ENCODE measurements at places on chromosomes 3 and 15.
A peak's percentile ranks its signal among the peaks of the same experiment; 100 is the strongest.

GRCh38 chr15:76327191-76328105 is 9.1 kb upstream of the ISL2 start:
- DNase-seq = no peak

GRCh38 chr3:46926039-46926438 is 48.5 kb downstream of the PTH1R start:
- no peak for DNase-seq

- no peak for DNase-seq
Measured at GRCh38 chr3:129662191-129662608, 55.7 kb upstream of the PLXND1 start.

GRCh38 chr3:134371542-134372324 is 2.5 kb downstream of the AMOTL2 start:
- DNase-seq = no peak

GRCh38 chr15:56869573-56869972 is 48.9 kb upstream of the TCF12 start:
- DNase-seq = peak; percentile 20

DNA sequence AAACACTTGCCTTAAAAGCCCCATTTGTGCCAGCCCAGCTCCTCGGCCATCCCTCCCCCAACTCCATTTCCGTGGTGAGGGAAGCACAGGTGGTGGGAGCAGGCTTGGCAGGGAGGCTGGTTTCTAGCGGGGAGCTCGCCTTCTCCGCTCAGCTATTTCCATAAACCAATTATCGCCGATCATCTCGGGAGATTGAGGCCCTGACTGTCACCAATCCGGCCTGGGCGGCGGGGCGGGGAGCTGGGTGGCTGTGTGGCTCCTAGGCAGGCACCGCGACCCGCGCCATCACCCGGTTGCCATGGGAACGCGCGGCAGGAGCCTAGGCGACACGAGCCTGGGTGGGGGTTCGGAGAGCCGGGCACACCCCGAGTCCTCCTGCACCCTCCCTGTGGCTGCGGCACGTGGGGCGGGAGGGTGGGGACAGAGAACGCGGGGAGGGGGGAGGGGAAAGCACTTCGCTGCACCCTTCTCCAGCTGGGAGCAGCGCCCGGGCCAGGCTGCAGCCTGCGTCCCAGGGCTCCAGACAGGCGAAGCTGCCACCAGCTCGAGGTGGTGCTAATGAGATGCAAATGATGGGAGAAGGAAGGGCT is 9.3 kb downstream of the CCDC33 start:
- DNase-seq = peak; percentile 97

DNA sequence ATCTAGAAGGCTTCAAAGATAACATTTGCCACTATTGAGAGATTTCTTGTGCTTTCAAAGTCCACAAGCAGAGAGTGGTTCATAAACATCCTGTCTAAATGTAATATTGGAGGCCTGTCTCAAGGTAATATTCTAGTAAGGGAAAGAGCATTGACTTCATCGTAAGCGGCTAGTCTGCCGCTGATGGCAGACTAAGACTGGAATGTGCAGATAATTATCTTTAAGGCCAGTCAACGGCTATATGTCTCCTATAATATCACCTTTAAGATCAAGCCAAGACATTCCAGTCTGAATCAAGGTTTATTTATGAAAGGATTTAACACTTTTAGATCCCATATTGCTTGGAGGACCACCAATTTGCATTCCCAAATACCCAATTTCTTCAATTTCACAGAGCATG is 424.2 kb upstream of the WNT5A start:
- no peak for DNase-seq

- DNase-seq = no peak
Measured at GRCh38 chr3:15436246-15436645, 8.8 kb downstream of the EAF1 start.

- DNase-seq = no peak
Measured at GRCh38 chr3:126542340-126543241, 16.1 kb downstream of the C3orf22 start.

GRCh38 chr3:167866331-167866730 is 130.8 kb downstream of the SERPINI1 start:
- DNase-seq = no peak
